ENCODE measurements at places on chromosomes 4 and X.
A peak's percentile ranks its signal among the peaks of the same experiment; 100 is the strongest.

DNA sequence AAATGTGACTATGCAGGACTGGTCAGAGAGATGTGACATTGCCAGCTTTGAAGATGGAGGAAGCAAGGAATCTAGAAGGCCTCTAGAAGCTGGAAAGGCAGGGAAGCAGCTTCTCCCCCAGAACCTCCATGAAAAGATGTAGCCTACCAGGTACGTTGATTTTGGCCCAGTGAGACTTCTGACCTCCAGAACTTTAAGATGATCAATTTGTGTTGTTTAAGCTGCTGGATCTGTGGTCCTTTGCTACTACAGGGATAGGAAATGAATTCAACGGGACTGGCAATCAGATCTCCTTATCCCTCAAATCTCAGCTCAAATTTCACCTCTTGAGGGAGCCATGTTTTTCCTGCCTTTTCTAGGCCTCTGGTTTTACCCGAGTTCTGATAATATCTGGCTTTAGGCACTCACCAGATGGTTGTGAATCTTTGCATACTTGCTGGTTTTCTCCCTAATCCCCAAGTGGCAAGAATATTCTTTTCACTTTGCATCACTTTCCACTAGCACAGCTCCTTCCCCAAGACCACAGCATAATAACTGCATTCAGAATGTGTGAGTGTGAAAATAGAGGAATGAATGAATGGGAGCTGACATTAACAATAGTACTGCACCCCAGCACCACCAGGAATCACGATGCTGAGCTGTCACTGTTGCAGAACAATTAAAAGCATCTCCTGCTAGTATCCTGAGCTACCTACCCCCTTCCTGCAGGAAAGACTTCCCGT is 25.5 kb upstream of the TMSB4X start:
- DNase-seq = peak; percentile 71

DNA sequence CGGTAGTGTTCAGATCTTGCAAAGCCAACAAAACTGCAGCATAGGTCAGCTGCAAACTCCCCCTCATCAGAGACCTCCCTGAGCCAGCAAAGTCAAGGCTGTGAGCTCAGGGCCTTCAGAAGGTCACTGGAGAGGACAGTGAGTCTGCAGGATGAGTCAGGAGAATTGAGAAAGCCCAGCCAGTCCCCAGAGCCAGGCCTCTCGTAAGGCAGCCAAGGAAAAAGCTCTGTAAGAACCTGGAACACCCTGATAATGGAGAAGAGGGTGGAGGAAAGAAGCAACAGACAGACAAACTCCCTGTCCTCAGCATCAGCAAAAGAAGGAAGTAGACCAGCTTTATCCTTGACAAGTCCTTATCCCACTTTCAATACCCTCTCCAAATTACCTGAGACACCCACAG is 33.0 kb downstream of the GRIA3 start:
- peak; percentile 2 for DNase-seq

DNA sequence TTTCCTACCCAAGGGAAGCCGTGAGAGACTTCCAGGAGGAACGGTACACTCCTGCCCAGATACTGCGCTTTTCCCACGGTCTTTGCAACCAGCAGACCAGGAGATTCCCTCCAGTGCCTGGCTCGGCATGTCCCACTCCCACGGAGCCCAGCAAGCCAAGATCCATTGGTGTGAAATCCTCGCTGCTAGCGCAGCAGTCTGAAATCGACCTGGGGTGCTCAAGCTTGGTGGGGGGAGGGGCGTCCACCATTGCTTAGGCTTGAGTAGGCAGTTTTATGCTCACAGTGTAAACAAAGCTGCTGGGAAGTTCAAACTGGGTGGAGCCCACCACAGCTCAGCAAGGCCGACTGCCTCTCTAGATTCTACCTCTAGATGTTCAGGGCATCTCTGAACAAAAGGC is 284.8 kb upstream of the FGF13 start:
- no peak for DNase-seq

DNA sequence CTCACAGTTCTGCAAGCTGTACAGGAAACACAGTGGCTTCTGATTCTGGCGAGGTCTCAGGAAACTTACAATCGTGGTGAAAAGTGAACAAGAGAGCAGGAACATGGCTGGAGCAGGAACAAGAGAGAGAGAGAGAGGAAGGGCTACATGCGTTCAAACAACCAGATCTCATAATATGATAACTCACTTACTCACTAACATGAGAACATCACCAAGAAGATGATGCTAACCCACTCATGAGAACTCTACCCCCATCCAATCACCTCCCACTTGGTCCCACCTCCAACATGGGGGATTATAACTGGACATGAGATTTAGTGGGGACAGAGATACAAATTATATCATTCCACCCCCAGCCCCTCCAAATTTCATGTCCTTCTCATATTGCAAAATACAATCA is 9.8 kb upstream of the TLR1 start:
- DNase-seq = no peak

GRCh38 chr4:102537269-102537668 is 36.1 kb downstream of the NFKB1 start:
- no peak for DNase-seq

DNA sequence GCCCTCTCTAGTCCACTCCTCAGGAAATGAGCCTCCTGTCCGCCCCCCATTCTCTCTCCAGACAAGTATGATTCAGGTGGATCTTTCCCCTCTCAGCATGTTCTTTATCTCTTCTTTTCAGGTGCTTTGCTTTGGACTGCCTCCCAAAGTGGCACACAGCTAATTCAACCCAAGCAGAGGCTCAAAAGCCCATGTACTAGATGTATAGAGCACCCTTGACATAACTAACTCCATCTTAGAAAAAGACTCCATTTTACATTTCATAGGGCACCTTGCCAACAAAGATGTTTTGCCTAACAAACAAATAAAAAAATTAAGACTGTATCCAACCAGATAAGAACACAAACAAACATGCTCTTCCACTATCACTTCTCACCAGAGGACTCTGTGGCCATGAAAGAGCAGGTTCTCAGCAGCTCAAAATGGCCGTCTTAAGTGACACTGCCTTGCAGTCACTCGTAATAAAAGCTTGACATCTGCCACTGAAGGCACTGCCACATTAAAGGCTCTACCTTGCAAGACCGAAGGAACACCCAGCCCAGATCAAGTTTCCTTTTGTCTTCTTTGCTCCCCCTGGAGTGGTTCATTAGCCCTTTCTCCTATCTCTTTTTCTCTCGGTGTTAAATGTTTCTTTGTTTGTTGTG is 84.9 kb upstream of the TAB3 start:
- no peak for DNase-seq

- DNase-seq = no peak
Measured at GRCh38 chr4:153440475-153440874, 25.7 kb upstream of the TMEM131L start.

GRCh38 chrX:115616943-115617563 is 56.1 kb downstream of the PLS3 start:
- no peak for DNase-seq

DNA sequence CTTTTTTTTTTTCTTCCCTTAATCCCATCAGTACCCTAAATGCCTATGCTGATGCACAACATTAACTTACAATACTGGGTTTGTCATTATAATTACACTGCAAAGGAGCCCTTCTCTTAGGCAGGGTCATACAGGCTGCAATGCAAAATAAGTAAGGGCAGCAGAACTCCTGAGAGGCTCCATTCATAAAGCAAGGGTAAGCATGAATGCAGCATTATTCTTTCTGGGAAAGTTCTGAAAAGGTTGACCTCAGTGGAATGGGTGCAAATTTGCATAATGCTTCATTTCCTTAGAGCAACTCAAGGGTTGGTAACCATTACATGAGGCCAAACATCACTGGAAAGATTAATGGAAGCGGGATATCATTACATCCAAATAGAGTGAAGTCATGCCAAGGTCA is 789.2 kb downstream of the KLHL13 start:
- DNase-seq = no peak
